Breast epithelium (tissue), 4 donors: ENCODE measurements at places on chromosomes 5 and 9.
A peak's percentile ranks its signal among the peaks of the same experiment; 100 is the strongest.

DNA sequence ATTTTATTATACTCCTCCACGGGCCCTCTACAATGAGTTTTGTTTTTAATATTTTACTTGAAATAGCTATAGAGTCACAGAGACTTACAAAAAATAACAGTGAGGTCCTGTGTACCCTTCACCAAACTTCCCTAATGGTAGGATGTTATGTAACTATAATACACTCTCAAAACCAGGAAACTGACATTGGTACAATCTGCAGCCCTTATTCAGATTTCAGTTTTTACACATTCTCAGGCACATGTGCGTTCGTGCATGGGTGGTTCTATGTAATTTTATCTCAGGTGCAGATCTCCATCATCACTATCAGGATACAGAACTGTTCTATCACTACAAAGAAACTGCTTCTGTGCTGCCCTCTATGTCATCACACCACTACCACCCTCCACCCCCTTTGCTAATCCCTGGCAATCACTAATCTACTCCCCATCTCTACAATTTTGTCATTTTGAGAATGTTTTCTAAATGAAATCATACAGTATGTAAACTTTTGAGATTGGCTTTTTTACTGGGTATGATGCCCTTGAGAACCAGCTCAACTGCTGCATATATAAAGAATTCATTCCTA, 16.4 kb downstream of the RAB14 start:
- no peak for DNase-seq
- no peak overlapping the region for H3K4me3 ChIP-seq
- H3K36me3 ChIP-seq, result no peaks in the 10 kb centered on the region
- H3K27ac ChIP-seq, result no peak overlapping the region

DNA sequence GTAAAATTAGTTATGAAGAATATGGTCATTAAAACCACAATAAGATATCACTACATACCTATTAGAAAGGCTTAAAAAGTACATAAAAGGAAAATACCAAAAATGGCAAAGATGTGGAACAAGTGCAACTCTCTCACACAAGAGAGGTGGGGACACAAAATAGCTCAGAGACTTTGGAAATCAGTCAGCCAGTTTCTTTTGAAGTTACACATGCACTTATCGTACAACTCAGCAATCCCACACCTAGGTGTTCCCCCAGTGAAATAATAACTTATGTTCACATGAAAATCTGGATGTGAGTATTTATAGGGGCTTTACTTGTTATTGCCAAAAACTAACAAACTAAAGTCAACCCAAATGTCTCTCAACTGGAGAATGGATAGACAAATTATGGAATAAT, 9.8 kb upstream of the RICTOR start:
- no peak overlapping the region for H3K4me3 ChIP-seq
- H3K27me3 ChIP-seq, result no peaks in the 10 kb centered on the region
- DNase-seq, result no peak
- no peak overlapping the region for H3K27ac ChIP-seq
- no peaks in the 10 kb centered on the region for H3K36me3 ChIP-seq
- H3K4me1 ChIP-seq, result no peaks in the 10 kb centered on the region

DNA sequence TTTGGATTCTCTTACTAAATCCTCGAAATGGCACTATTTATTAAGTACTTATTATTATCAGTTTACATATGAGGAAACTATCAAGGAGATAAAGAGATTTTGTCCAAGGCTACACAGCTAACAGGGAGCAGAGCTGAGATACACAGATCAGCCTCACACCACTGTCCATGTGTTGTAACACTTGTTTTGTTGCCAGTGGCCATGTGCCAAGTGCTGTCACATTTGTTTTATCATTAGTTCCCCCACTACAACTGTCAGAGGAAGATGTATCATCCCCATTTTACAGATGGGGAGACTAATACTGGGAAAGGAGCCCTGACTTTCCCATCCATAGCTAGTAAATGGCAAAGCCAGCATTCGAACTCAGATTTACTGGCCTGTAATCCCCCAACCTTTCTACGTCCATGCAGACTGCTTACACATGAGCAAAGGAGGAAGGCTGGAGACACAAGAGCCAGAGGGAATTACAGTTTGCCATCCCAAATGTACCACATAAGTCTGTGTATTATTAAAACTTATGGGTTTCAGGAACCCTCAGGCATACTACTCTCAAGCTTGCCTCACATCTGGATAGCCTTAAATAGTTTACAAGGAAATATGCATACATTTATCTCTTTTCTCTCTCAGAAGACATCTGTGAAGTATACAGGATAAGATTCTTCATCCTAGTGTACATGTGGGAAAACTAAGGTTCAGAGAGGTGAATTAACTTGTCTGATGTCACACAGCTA, 25.1 kb downstream of the PAPPA start:
- H3K27ac ChIP-seq, result no peak overlapping the region
- no peaks in the 10 kb centered on the region for H3K27me3 ChIP-seq
- H3K36me3 ChIP-seq, result no peaks in the 10 kb centered on the region
- H3K4me1 ChIP-seq, result no peaks in the 10 kb centered on the region

- peaks cover 2% of the 10 kb centered on the region for H3K4me1 ChIP-seq
- H3K4me3 ChIP-seq, result no peak overlapping the region
- H3K27me3 ChIP-seq, result no peaks in the 10 kb centered on the region
Measured at GRCh38 chr5:169268019-169268418, 32.9 kb downstream of the SLIT3 start.

- H3K36me3 ChIP-seq, result no peaks in the 10 kb centered on the region
- DNase-seq, result no peak
- H3K4me1 ChIP-seq, result no peaks in the 10 kb centered on the region
- H3K27ac ChIP-seq, result no peak overlapping the region
- H3K4me3 ChIP-seq, result no peak overlapping the region
Measured at GRCh38 chr5:115713408-115713807, 87.6 kb upstream of the TMED7 start.

GRCh38 chr5:66989286-66989685, 207.3 kb downstream of the CD180 start:
- no peak overlapping the region for H3K27ac ChIP-seq
- H3K4me3 ChIP-seq, result no peak overlapping the region
- DNase-seq, result no peak
- no peaks in the 10 kb centered on the region for H3K4me1 ChIP-seq
- H3K27me3 ChIP-seq, result no peaks in the 10 kb centered on the region

DNA sequence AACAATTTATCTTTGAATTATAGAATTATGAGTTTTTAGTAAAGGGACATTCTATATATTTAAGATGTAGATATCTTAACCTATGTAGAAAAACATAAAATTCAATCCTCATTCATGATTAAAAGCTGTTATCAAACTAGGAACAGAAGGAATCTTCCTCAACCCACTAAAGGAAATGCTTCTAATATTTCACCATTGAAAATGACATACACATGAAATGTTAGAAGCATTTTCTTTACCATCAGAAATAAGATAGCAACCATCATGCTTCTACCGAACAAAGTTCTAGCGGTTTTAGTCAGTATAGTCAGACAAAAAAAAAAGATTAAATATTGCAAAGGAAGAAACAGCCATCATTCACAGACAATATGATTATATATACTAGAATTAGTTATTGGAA, 32.2 kb downstream of the SHOC1 start:
- H3K4me3 ChIP-seq, result no peak overlapping the region
- no peaks in the 10 kb centered on the region for H3K27me3 ChIP-seq
- DNase-seq, result no peak
- no peak overlapping the region for H3K27ac ChIP-seq
- H3K36me3 ChIP-seq, result no peaks in the 10 kb centered on the region

DNA sequence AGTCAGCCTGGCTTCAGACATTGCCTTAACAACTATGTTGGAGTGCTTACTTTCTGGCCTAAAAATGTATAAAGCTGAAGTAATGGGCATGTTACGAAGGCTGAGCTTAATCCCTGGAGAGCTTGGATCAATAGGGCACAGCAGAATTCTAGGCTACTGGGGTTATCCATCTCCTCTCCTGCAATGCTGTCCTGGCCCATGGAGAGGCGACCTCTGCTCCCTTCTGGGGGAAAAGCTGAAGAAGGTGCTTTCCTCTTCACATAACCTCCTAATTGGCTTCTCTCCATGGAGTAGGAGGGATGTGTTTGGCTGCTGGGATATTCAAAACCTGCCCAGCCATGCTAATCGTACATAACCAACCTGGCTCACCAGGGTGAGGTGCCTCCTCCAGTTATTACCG, 403.5 kb downstream of the DMRT2 start:
- no peaks in the 10 kb centered on the region for H3K36me3 ChIP-seq
- H3K4me3 ChIP-seq, result no peak overlapping the region
- H3K27ac ChIP-seq, result no peak overlapping the region
- H3K4me1 ChIP-seq, result no peaks in the 10 kb centered on the region

DNA sequence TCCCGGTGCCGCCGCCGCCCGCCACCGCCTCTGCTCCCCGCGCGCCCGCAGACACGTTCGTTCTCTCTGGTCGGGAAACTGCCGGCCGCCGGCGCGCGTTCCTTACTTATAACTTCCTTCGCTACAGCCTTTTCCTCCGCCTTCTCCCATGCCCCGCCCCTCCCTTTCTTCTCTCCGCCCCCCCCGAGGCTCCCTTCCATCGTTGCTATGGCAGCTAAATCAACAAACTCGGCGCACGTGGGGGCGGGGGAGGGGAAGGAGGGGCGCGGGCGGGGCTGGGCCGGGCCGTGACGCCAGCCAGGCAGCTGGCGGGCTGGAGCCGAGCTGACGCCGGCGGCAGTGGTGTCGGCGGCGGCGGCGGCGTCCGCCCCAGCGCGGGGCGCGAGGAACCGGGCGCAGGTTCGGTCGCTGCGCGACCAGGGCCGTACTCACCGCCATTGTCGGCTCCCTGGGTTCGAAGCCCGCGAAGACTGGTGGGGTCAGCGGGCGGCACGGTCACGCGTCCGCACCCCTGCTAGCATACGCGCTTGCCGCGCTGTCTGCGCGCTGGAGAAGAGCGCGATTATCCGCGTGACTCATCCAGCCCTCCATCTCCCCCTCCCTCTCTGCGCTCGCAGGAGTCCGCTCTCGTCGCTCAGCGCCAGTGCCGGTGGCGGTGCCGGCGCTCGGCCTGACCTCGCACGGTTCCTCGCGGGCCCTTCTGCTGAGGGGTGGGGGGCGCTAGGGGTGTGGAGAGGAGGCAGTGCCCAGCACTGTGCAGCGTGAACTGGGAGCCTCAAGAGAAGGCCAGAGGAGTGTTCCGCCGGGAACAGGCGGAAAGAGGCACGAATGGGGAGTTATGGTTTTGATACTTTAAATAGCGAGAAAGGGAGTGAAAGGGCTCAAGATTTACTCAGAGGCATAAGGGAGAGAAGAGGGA, at the start of gene KLF4:
KLF4 (minus strand) TSS at position 83 of the 919 bp plus-strand sequence. CDS start 597 bp downstream, outside the sequence.
- peak within 1 kb of the TSS; percentile 82 for H3K4me3 ChIP-seq
- H3K36me3 ChIP-seq, result no peaks in the 10 kb centered on the region
- H3K4me1 ChIP-seq, result no peaks in the 10 kb centered on the region
- peak within 1 kb of the TSS; percentile 91 for H3K27ac ChIP-seq

DNA sequence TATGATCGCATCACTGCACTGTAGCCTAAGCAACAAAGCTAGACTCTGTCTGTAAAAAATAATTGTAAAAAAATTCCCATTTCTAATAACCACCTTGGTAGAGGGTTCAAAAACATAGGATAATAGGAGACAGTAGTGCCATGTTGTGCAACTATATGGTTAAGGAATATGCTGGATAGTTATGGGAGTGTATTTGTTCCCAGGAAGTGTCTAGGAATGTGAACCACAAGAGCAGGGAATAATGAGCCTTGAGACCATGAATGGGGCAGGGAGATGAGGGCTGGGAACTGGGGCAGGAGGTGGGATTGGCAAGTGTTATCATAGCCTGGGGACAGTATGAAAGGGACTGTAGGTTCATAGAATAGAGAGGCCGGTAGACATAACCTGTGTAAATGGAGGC, 50.4 kb downstream of the RUSC2 start:
- H3K4me3 ChIP-seq, result no peak overlapping the region
- H3K27ac ChIP-seq, result no peak overlapping the region
- DNase-seq, result no peak
- H3K4me1 ChIP-seq, result peaks cover 10% of the 10 kb centered on the region

- H3K36me3 ChIP-seq, result no peaks in the 10 kb centered on the region
- no peak overlapping the region for H3K27ac ChIP-seq
- no peak for DNase-seq
- H3K4me3 ChIP-seq, result no peak overlapping the region
Measured at GRCh38 chr5:108858959-108859358, 111.3 kb downstream of the FER start.

GRCh38 chr5:29042152-29042551, 2003.8 kb upstream of the CDH9 start:
- no peak overlapping the region for H3K4me3 ChIP-seq
- no peak overlapping the region for H3K27ac ChIP-seq
- no peak for DNase-seq
- no peaks in the 10 kb centered on the region for H3K4me1 ChIP-seq
- no peaks in the 10 kb centered on the region for H3K27me3 ChIP-seq
- H3K36me3 ChIP-seq, result no peaks in the 10 kb centered on the region

GRCh38 chr9:126620478-126620877, 6.8 kb downstream of the LMX1B start:
- peaks cover 11% of the 10 kb centered on the region for H3K4me1 ChIP-seq
- no peak for DNase-seq
- H3K27ac ChIP-seq, result peak overlapping the region; percentile 91
- H3K27me3 ChIP-seq, result no peaks in the 10 kb centered on the region
